ENCODE measurements at places on chromosomes 2 and 18.

- DNase-seq = peak; percentile 21
Measured at GRCh38 chr2:75241696-75242095, 42.4 kb upstream of the TACR1 start.

DNA sequence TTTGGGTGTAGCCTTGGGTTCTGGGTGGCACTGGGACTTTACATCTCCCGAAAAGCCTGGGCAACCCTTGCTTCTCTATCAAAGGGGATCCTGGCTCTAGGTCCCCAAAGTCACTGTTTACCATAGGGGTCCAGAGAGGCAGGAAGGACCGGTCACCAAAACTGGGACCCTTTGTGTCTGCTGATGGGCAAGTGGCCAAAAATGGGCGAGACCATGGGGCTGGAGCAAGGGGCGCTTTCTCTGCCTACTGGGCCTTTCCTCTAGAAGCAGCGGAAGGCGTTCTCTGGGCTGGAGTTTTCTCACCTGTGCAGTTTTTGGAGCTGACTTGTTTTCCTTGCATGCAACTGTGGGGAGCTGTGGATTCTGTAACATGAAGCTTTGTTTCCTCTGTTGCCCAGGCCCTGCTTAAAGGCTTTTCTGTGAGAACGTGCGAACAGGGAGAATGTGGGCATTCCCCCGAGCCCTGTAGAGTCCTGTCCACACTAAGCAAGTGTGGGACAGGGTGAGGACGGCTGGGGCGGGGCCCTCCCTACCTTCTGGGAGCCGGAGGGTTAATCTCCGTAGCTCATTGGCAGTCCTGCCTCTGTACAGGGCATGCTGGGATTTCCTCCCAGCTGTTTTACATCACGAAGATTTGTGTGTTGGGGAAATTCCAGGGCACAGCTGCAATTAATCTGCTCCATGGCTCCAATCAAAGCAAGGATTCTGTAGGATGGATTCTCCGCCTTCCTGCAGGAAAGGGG lies 50.2 kb downstream of the TGOLN2 start:
- no peak for DNase-seq

- DNase-seq = no peak
Measured at GRCh38 chr2:13106302-13106701, 389.6 kb downstream of the TRIB2 start.

DNA sequence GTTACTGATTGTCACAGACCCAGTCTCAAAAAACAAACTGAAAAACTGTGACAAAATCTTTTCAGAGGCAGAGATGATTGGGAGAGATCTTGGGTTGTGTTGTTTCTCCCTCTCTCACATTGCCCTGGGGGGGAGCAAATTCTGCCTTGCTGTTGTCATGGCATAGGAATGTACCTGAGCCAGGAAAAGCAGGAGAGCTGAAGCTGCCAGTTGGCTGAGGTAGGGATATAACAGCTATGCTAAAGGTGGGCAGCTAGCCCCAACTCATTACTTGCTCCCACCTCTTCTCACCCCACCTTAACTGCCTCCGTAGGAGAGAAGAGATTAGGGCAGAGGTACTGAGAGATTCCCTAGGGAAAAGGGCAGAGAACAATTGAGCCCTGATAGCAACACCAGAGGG lies 299.3 kb downstream of the OSR1 start:
- no peak for DNase-seq

GRCh38 chr2:225429717-225430116 lies 30.2 kb downstream of the NYAP2 start:
- peak; percentile 21 for DNase-seq

DNA sequence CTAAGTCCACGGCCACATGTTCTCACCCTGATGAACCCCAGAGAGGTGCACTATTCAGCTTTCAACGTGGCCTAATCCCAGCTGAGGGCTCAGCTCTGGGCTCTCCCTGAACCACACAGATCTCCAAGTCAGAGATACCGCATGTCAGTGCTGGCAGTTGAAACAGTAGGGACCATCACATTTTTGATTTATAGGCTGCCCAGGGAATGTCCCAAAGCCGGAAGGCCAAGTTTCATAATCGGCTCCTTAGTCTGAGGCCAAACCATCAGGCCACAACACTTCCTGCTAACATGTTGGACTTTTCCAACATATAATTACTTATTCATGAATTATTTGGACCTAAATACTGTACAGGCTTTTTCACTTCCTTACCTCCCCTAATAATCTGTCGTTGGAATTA lies 91.9 kb upstream of the KLHL29 start:
- no peak for DNase-seq

DNA sequence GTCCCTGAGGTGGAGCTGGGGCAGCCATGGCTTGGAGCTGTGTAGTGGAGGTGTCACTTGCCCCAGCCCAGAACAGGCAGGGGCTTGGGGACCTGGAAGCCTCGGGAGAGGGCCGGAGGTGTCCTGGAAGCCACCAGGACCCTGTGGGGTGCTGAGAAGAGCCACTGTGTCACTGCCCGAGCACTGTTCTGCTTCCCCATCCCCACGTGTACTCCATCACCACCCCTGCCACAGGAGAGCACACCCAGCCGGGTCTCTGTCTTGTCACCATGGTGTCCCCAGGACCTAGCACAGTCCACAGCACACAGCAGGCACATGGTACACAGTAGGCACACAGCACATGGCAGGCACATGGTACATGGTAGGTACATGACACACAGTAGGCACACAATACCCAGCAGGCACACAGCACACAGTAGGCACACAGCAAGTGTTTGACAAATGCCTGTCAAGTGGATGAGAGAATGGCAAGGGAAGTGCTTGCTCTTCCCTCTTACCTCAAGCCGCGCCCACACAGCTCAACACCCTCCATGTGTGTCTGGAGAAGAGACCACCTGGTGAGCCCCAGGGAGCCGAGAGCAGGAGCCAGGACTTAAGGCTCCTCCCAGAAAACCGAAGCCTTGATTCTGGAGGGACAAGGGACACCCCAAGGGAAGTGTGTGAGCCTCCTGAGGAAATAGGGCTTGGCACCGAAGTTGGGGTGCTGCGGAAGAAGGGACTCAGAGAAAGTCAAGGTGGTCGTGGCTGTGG lies 13.3 kb downstream of the MBP start:
- DNase-seq = no peak

- no peak for DNase-seq
Measured at GRCh38 chr2:207182911-207183310, 17.2 kb upstream of the KLF7 start.

DNA sequence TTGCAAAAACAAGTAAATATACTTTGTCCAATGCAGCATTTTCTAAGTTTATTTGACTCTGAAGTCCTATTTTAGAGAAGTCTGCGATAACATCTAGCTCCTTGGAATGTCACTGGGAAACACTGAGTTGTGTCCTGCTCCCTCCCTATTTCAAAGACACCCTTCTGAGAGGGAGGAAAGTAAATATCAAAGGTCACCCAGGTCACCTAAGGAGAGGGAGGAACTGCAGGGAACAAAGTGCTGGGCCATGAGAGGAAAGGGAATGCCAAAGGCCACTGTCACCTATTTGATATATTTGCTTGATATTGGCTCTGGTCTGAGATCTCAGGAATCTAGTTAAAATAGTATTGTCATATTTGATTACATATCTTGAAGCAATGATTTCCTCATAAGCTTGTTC lies 201.3 kb downstream of the GCA start:
- no peak for DNase-seq

DNA sequence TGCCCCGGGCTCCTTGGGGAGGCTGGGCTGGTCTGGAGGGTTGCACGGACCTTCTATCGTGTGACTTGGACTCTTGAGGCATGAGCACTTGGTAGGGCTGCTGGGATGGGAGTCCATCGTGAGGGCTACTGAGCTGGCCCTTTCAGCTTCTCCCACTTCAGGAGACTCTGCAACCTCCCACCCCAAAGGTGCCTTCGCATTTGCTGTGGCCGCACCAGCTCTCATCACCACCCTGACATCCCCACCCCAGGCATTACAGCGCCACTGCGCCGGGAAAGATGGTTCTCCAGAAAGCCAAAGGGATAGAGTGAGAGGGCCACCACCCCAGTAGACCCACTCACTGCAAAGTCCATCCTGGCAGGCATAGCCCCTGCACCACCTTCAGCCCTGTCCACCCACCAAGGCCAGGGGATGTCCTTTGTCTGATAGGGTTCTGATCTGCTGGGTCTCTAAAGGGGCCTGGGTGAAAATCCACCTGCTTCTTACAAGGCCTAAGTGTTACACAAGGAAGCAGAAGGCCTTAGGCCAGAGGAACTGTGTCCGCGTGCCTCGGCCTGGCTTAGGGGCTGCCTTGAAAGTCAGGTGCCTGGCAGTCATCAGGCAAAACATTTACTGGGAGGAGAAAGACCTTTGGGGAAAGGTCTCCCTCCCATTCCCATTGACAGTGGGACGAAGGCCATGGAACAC lies 5.1 kb downstream of the EHD3 start:
- no peak for DNase-seq

DNA sequence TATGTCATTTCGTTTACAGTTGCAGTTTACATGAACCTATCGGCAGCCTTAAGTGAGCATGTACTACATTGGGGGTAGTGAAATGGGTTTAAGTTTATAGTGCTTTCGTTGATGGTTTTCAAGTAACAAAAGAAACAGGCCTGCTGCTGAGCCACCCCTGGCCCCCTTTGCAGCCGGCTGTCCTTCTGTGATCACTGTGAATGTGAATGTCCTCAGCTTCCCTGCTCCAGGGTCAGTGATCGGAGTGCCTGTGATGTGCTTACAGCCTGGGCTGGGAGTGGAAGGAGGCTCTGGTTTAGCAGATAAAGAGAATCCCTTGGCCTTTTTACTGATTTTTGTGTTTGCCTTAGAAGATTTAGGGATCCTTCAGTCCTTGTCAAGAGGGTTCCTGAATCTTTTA lies 154.2 kb downstream of the FAM210A start:
- DNase-seq = no peak

DNA sequence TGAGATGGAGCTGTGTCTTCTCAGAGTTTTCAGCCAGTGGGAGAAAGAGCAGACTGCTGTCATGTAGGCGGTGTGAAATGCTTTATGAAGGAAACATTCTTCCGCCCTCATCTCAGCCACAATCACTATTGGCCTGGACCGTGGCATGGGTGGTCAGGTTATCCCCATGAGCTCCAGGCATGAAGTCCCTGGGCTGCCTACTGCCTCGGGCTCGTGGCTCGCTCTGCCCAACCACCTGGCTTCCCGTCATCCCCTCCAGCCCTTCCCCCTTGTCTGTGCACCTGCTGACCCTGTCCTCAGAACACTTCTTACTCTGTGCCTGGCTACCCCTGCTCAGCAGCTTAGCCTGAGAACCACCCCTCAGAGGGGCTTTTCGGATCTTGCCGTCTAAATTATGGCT lies 15.5 kb downstream of the COLEC11 start:
- DNase-seq = no peak

- DNase-seq = no peak
Measured at GRCh38 chr2:216956820-216957493, 97.1 kb upstream of the TNP1 start.

GRCh38 chr2:111247491-111247890 lies 126.8 kb downstream of the BCL2L11 start:
- DNase-seq = no peak

DNA sequence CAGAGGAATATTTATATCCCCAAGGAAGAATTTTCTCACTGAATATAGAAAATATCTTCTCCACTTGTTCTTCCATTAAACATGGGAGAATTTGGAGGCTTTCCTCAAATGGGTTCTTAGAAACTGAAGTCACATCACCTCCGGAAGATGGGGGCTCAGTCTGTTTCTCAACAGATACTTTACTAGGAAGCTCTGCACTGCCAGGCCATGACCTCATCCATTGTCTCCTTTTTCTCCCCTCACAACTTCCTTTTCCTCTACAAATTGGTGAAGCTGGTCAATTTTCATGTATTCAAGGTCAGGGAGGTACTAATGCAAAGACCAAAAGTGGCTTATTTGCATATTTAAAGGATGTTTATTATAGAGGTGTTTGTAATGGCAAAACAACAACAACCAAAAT lies 173.1 kb downstream of the RNF152 start:
- DNase-seq = no peak

- DNase-seq = no peak
Measured at GRCh38 chr2:26347286-26347865, 787 bp upstream of the ADGRF3 start.

- DNase-seq = no peak
Measured at GRCh38 chr2:18650221-18650620, 60.9 kb upstream of the NT5C1B start.

GRCh38 chr2:172968061-172968469 lies 107.6 kb upstream of the MAP3K20 start:
- DNase-seq = no peak

DNA sequence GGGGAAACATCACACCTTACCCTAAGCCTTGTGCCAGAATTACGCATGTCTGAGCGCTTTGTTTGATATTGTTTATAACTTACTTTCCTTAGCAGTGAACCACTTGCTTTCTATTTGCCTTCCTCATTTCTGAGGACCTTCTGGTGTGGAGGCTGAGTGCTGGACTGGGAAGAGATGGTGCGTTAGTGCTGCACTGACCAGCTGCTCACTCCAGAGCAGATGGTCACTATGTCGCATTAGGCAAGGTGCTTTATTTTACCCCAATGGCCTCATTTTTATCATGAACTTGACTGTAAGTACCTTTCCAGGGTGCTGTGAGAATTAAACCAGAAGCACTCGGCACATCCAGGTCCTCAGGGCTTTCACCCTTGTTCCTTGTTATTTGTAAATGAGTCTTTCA lies 46.6 kb upstream of the TMEM18 start:
- no peak for DNase-seq

DNA sequence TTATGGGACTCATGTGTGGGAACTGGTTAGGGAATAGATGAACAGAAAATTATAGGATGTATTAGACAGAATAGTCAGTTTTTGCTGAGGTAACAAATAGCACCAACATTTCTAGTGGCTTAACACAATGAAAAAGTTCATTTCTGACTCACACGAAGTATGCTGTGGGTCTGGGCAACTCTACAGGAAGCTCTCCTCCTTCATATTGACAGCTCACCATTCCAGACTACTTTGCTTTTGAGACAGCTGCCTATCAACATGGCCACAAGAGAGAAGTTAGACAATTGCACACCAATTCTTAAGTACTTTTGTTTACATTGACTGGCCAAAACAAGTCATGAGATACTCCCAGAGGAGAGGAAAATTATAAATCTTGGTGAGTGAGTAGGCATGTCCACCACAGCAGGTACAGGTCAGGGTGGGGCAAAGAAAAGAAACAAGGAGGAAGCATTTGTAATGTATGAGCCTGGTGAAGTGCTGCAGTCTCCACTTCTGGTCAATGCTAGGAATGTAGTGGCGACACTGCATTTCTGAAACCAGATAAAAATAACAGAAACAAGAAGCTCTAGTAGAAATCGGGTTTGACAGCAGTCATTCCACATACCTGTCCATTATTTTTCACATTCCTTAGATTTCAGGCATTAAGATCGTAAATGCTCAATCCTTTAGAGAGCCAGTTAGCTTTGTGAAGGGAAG lies 141.6 kb downstream of the ICOS start:
- DNase-seq = no peak

All from NCI-H1417 (cell line).